Activated CD8-positive, alpha-beta memory T cell treated with anti-CD3 and anti-CD28 coated beads, Interleukin-2, amount 10 ng/mL, durations not matched to agents 7 days and 5 days (primary cell): ENCODE measurements at places on chromosomes 1 and 21.

DNA sequence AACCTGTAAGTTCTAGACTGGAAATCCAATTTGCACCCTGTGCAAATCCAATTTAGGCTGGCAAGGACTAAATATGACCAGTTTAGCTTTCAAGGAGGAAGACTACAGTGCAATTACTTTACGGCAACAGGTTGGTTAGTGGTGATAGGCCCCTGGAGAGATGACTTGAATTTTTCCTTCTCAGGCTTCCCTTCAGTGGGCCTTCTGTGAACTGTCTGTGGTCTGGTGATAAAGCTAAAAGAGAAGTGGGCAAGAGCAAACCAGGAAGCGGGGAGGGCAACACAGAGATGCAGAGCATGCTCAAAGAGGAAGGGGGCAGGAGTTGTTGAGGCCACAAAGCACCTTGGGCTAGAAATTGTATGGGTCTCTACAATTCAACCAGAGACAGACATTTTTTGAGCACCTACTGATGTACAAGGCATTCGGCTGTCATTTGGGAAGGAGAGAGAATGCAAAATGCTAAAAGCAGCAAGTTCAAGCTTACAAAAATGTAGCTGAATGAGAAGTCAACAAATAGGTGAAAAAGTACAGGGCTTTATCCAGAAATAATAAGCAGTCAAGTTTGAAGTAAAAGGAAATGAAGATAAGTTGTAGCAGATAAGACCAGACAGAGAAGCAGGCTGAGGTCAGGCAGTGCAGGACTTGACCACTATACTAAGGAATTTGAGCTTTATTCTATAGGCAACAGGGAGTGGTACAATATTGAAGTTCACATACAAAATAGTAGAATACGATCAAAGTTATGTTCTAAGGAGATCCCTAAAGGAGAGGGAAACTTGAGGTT lies 23.9 kb downstream of the INPP5B start:
- DNase-seq: peak; percentile 70

DNA sequence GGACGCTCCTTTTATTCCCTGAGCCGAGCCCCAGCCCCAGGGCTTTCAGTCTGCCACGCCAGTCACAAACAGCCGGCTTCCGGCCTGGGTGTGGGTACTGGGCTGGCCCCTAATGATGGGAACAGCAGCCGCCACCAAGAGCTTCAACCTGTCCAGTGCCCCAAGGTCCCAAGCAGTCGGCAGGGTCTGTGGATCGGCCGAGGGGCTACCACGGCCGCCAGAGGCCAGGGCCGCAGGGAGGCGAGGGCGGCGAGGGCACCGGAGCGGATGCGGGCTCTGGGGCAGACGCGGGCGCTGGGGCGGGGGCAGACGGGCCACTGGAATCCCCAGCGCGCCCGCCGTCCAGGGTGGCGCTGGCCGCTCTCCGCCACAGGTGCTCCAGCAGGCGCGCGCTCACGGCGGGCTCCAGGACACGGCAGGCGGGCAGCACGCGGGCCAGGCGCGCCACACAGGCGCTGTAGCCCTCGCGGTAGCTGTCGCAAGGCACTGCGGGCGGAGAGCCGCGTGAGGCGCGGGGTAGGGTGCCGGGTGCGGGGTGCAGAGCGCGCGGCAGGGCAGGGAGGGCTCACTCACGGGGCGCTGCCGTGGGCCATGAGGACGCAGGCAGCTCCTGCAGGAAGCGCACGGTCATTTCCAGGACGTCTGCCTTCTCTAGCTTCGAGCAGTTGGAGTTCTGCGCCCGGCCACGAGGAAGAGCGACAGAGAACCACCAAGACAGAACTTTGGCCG lies 887 bp downstream of the HES2 start:
- no peak for DNase-seq

- DNase-seq: no peak
Observed at GRCh38 chr1:60503266-60503925, 429.8 kb upstream of the C1orf87 start.

GRCh38 chr1:234871710-234872271 lies 256.8 kb downstream of the TOMM20 start:
- no peak for DNase-seq

DNA sequence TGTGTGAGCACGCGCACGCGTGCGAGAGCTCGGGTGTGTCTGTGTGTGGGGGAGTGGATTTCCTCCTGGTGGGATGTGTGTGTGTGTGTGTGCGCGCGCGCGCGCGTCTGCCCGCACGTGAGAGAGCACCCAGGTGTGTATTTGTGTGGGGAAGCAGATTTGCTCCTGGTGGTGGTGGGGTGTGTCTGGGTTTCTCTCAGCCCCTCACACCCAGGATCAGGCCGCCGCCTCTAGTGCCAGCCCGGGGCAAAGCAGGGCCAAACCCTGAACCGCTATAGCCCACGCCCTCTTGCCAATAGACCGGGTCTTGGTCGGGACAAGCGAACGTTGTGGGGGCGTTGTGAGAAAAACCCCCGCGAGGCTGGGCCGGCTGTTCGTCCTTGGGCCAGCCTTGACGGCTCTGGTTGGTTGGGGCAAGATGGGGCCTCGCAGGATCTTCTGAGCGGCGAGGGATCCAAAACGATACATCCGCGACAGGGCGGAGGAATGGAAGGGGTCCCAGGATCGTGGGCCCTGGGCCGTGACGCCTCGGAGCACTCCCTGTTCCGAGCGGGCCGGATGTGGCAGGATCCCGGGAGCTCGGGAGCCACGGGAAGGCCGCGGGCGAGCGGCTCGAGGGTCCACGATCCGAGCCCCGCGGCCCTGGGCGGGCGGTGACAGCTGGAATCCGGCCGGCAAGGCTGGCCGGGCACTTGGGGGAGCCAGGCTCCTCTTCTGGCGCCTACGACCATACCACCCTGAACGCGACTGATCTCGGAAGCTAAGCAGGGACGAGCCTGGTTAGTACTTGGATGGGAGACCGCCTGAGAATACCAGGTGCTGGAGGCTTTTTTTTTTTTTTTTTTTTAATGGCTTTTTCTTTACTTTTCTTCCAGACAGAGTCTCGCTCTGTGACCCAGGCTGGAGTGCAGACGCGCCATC lies 68.2 kb downstream of the RNF187 start:
- DNase-seq: no peak
